ENCODE measurements at places on chromosomes 16 and 17.
A peak's percentile ranks its signal among the peaks of the same experiment; 100 is the strongest.

DNA sequence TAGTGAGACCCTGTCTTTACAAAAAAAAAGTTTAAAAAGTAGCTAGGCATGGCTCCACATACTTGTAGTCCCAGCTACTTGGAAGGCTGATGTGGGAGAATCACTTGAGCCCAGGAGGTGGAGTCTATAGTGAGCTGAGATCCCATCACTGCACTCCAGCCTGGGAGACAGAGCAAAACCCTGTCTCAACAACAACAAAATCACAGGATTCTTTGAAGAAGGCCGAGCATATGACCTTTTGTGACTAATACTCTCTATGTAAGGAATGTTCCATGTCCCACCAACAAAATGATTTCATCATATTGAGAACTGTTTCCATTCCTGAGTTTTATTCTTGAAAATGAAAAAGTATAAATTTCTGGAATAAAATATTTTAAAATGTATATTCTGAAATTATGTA lies 58.9 kb upstream of the EFCAB3 start:
- no peak for DNase-seq

DNA sequence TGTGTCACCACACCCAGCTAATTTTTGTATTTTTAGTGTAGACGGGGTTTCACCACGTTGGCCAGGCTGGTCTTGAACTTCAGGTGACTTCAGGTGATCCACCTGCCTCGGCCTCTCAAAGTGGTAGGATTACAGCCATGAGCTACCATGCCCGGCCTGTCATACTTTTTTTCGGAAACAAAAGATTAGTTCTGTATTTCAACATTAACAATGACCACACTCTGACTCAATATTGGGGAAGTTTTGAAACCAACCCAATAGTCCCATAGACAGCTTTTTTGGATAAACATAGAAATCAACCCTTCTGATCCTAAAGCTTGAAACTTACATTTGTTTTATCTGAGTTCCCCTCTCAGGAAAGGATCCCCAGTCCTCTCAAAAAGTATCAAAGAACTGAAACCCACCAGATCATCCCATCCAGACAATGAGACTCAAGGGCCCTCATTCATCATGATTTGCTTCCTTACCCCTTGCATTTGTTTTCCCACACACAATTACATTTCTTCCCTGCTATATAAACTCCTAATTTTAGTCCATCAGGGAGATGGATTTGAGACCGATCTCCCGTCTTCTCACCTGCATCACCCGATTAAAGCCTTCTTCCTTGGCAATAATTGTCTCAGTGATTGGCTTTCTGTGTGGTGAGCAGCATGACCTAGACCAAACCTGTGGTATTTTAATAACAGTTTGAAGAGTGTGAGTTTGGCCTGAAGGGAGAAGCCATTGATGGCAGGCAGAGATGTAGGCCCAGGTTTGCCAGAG lies 7.2 kb upstream of the AGRP start:
- no peak for DNase-seq

DNA sequence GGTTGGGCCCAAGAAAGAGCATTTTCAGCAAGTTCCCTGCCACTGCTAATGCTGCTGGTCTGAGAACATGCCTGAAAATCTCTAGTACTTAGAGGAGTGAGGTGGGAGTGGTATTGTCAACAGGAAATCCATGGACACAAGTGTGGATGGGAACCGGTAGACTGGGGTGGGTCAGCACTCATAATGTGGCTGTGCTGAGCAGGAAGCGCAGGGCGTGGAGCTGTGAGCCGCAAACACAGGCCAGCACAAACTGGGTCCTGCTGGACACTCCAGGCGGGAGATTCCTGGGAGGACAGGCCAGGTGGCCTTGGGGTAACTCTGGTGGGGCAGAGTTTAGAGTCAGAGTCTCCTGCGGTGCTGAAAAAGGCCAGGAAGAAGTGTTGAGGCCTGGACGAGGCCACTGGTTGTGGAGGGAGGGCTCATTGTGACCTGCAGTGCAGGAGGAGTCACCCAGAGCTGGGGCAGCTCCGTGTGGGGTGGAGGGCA lies 62.6 kb downstream of the BANP start:
- DNase-seq, result no peak

GRCh38 chr17:72142614-72143013 lies 21.8 kb downstream of the SOX9 start:
- no peak for DNase-seq

- no peak for DNase-seq
Observed at GRCh38 chr16:46947900-46948547, 25.4 kb downstream of the DNAJA2 start.

GRCh38 chr17:57132663-57133062 lies 47.6 kb downstream of the AKAP1 start:
- DNase-seq, result no peak

- no peak for DNase-seq
Observed at GRCh38 chr17:68314916-68315535, 23.7 kb downstream of the ARSG start.

- DNase-seq, result no peak
Observed at GRCh38 chr16:17446661-17447060, 24.1 kb downstream of the XYLT1 start.

GRCh38 chr16:15533386-15533785 lies 99.0 kb downstream of the BMERB1 start:
- no peak for DNase-seq

DNA sequence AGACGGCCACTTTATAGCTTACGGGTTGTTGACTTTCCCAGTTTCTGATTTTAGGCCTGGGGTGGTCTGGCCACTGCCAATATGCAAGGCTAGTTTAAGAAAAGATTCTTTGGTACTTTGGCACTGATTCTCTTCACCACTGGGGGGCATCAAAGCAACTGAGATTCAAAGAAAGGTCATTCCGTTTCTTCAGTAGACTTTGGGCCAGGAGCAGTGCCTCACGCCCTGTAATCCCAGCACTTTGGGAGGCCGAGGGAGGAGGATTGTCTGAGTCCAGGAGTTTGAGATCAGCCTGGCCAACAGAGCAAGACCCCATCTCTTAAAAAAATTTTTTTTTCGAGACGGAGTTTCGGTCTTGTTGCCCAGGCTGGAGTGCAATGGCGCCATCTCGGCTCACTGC lies 53.0 kb downstream of the RPA1 start:
- no peak for DNase-seq

GRCh38 chr16:85836706-85837582 lies 37.4 kb downstream of the COX4I1 start:
- DNase-seq, result no peak

- no peak for DNase-seq
Observed at GRCh38 chr16:18783430-18784341, 6.4 kb downstream of the RPS15A start.

DNA sequence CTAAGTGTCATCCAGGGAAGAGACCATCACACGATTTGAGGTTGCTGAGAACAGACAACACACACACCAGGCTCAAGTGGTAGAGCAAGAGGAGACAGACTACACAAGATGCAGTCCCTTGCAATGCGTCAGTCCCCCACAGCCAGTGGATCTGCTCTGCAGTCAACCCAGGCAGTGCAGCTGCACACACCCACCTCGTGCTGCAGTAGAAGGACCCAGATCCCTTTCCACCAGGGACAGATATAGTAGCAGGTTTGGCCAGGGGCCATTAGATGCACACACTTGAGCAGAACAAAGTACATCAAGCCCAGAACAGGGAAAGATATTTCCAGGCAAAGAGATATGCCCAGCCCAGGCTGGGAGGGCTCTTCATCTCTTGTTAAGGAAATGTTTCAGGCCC lies 112.9 kb downstream of the GRIN2A start:
- no peak for DNase-seq

- DNase-seq, result peak; percentile 50
Observed at GRCh38 chr17:68346448-68346847, 55.2 kb downstream of the ARSG start.

DNA sequence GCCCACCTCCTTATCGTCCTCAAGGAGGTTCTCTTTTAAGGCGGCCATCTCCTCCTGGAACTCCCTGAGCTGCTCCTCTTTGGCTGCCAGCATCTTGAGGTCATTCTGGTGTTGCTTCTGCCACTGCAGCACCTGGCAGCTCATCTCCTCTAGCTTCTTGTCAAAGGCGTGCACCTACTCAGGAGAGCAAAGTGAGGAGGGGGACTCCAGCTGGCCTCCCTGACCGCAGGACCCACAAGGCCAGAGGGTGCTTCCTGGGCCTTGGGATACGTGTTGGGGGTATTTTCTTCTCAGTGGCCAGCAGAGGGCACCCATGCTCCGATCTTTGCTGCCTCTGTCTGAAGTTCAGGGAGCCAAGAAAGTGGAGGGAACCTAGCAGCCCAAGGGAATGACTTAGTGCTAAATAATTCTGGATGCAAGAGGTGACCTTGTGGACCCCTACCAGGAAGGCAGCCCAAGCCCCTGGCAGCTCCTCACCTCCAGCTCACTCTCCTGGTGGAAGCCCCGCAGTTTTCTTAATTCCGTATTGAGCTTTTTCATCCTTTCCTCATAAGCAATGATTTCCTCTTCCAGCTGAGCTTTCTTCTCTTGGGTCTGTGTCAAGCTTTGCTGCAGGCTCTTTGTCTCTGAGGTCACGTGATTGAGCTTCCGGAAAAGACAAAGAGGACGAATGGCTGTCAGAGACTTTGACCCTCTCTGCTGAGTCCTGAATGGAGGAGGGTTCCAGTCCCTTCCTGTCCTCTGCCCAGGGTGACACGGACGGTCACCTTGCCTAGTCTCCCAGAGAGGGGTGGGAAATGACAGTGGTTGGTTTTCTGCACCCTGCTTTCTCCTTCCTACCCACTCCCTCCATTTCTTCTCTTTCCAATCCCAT lies 31.4 kb downstream of the DHX38 start:
- peak; percentile 24 for DNase-seq

GRCh38 chr16:10562361-10562899 lies 18.0 kb downstream of the EMP2 start:
- DNase-seq, result no peak

- no peak for DNase-seq
Observed at GRCh38 chr17:49996121-49996494, 1.1 kb upstream of the DLX3 start.

DNA sequence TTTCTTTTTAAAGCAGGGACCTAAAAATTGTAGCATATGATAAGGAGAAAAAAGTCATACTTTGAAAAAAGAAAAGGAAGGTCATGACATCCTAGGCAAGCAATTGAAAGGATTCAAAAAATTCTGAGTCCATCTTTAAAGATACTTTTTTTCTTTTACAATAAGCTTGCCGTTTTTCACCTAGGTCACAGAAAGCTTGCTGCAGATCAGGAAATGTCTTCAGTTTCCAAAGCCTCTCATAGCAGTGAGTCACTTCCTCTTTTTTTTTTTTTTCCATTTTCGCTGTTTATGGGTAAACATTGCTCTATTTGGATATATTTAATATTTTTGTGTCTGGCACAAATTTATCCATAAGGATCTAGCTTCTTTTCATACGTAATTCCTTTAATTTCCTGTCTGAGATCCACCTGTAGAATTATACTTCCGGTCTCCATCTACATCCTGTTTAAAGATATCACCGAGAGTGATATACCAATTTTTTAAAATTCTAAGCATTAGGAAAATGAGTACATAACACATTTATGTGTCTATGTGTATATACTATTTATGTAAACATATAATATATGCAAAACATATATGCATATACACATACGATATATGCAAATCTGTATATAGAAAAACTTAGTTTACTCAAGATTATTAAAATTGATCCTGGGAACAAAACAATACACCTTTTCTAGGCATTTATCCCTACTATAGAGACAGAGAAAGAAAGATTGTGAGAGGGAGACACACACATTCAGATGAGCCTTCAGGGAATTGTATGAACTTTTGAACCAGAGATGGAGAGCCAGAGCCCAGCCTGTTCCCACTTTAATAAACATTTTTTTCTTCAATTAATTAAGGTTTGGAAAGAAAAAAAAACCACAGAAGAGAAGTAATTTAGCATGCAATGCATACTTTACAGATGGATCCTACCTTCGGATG lies 134.4 kb downstream of the SKAP1 start:
- no peak for DNase-seq

DNA sequence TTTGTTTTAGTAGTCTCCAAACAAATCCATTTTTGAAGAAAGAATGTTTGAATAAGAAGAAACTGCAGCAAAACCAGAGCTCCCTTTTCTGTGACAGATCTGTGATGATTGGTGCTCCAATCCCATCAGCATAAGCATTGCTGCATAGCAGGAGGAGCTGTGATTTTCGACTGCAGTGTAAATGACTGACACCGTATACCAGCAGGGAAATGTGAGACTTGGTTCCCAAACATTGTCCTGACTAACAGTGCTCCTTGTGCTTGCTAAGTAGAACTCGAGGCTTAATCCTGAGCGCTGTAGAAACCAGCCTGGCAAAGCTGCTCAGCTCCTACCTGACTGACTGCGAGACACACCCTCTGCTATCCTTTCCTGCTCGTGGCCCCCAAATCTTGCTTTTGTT lies 57.2 kb downstream of the NUP93 start:
- no peak for DNase-seq

DNA sequence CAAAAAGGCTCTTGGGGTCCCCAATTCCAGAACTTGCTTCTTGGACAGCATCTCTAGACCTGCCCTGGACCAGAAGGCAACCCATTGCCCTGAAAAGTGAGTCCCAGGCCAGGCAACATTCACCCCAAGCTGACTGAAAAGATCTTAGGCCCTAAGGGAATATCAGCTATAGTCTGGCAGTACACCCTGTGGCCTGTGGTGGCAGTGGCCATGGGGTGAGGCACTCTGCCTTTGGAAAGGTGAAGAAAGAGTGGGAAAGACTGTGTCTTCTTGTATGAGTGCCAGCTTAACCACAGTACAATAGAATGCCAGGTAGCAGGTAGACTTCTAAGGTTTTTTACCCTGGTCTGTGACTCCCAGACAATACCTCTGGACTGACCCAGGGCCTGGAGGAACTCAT lies 564.5 kb downstream of the CDH8 start:
- no peak for DNase-seq

GRCh38 chr17:58336456-58337209 lies 8.0 kb upstream of the TSPOAP1 start:
- no peak for DNase-seq

DNA sequence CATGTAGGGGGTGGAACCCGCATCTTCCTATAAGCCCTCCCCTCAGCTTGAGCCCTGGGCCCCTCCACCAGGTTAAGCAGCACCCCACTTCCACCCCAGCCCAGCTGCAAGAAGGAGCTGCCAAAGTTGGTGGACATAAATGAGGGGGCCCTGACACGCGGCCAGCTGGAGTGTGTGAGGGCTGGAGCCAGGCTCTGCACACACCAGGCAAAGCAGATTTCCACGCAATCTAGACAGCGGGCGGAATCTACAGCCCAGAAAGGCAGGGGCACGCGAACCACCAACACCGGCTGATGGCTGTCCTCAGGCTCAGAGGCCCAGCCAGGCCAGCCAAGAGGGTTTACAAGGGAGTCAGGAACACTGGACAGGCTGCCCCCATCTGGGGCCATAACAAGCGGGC lies 171.2 kb downstream of the ZNF423 start:
- no peak for DNase-seq

- no peak for DNase-seq
Observed at GRCh38 chr16:77574867-77575624, 140.2 kb upstream of the ADAMTS18 start.

Data from activated T-helper 1 cell treated with Interleukin-2 at 50 U/mL for 16 hours (primary cell).